Stimulated activated CD4-positive, alpha-beta T cell treated with anti-CD3 and anti-CD28 coated beads, Interleukin-15, amount 100 ng/mL, for 1 hour (primary cell): ENCODE measurements at places on chromosomes 5 and 9.

DNA sequence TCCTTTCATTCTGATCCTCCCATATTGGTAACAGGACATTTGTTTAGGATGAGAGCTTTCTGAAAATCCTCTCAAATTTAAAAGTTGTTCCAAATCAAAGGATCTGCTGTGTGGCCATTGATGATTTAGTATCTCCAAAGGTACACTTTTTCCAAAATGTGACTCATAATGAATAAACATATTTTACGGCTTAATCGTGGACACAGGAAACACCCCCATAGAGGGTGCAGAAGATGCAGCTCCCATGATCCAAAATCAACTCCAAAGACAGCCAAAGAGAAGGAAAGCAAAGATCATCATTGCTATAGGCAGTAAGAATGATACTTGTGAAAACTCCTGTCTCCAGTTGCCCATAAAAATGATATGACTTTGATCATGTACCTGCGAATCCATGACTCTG is 239.7 kb downstream of the PIK3R1 start:
- no peak for DNase-seq

GRCh38 chr9:14097666-14098415 is 216.1 kb downstream of the NFIB start:
- no peak for DNase-seq

DNA sequence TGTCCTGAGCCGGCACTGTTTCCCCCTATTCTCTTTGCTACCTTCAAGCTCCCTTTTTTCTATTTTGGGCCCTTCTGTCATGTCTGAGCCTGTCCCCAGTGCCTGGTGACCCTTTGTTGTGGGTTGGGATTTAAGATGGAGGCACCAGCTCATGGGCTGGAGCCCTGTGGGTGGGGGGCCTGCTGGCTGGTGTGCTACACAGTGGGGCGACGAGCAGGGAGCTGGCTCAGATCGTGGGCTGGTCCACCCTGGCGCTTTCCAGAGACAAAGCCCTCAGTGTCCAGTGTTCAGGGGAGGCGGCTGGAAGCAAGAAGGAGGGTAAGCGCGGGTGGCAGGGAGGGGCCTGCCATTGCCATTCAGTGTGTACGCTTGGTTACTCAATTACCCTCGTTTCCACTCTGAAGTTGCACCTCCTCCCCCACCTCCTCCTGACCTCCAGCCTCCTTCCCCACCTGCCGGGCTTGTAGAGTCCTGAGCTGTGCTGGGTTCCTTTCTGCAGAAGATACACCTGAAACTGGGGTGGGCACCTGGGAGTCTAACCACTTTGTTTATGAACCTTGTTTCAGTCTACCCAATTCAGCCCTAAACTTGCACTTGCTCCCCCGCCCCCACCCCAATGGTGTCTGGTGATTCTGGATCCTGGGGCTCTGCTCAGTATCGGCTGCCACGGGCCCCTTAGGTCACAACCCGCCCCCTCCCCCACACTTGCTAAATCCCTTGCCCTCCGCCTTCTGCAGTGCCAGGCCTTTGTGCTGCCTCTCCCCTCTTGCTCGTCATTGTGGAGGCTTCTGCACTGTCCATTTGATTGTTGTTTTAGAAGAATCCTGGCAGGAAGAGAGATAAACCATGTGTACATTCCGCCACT is 49.9 kb downstream of the MVB12B start:
- no peak for DNase-seq

DNA sequence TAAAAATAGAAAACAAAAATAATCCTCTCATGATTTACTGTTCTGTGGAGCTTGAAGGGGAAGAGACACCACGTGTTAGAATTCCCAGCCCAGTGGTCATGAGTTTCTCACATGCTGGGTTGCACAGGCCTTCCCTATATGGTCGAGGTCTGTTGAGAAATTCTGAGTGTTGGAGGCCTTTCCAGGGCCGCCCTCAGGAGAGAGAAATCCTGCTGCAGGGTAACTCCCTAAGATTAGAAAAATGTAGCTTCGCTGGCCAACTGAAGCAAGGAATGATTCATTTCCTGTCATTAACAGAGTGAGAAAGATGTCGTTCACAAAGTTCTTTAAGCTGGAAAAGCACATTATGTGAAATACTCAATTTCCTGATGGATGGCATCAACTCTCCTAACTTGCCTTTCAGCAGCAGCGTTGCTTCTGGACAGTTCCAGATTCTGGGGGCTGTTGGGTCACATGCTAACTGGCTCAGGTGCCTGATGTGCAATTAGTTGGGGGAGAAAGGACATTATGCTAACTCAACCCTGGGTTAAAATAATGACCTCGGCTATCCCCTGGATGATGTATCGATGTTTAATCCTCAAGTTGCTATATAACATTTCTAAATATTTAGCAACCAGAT is 104.8 kb upstream of the CD180 start:
- DNase-seq, result no peak

DNA sequence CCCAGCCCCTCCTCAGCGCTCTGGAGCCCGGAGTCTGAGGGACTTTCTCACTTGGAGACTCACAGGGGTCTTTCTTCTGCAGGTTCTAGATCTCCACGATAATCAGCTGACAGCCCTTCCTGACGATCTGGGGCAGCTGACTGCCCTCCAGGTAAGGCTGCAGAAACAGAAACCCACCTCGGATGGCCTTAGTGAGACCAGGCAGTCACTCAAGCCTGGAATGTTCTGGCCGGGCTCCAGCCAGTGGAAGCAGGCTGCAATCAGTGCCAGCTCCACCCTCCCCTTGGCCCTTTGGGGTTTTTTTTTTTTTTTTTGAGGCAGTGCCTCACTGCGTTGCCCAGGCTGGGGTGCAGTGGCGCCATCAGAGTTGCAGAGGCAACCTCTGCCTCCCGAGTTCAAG is 7.6 kb downstream of the LRSAM1 start:
- no peak for DNase-seq

DNA sequence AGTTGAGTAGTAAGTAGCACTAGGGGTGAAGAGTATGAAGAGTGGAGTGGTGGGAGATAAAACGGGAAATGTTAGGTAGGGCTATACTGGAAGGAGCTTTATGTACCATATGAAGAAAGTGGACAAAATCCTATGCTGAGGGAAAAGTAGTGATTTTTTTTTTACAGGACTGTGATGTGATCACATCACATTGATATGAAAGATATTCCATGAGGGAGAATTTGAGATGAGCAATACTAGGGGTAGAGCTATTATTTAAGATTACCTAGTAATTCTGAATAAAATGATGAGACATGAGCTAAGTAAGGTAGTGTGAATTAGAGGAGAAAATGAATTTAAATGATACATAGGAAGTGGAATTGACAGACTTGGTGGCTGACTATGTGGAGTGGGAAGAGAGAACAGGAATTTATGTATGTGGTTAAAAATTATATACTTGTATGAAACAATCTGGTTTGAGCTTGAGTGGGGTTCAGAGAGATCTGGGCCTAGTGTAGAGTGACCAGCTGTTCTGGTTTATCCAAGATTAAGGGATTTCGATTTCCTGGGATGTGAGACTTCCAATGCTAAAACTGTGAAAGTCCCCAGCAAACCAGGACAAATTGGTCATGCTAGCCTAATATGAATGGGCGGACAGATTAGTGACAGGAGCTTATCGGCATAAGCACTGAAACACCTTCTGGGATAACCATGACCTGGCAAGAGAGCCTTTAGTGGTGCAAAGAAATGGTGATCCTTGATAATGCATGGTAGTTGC is 29.3 kb upstream of the STOM start:
- DNase-seq, result no peak

- no peak for DNase-seq
Measured at GRCh38 chr5:139181322-139181730, 16.8 kb downstream of the SIL1 start.

- DNase-seq, result no peak
Measured at GRCh38 chr9:95773053-95773418, 102.5 kb upstream of the ERCC6L2 start.

- no peak for DNase-seq
Measured at GRCh38 chr9:134283111-134283515, 43.1 kb upstream of the RXRA start.

GRCh38 chr5:177994063-177994462 is 2.0 kb downstream of the PROP1 start:
- no peak for DNase-seq

GRCh38 chr9:124716808-124717207 is 54.3 kb downstream of the NR6A1 start:
- no peak for DNase-seq

GRCh38 chr9:19409401-19410194 is 789 bp downstream of the ACER2 start:
- DNase-seq, result no peak

GRCh38 chr9:109100543-109101201 is 19.1 kb downstream of the TMEM245 start:
- no peak for DNase-seq

DNA sequence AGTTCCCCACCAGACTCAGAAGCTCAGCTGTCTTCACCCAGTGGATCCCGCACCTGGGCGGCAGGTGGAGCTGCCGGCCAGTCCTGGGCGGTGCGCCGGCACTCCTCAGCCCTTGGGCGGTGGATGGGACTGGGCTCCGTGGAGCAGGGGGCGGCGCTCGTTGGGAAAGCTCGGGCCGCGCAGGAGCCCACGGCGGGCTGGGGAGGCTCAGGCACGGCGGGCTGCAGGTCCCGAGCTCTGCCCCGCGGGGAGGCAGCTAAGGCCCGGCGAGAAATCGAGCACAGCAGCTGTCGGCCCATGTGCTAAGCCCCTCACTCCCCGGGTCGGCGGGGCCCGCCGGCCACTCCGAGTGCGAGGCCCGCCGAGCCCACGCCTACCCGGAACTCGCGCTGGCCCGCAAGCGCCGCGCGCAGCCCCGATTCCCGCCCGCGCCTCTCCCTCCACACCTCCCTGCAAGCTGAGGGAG is 560.0 kb downstream of the BRINP1 start:
- DNase-seq, result no peak

DNA sequence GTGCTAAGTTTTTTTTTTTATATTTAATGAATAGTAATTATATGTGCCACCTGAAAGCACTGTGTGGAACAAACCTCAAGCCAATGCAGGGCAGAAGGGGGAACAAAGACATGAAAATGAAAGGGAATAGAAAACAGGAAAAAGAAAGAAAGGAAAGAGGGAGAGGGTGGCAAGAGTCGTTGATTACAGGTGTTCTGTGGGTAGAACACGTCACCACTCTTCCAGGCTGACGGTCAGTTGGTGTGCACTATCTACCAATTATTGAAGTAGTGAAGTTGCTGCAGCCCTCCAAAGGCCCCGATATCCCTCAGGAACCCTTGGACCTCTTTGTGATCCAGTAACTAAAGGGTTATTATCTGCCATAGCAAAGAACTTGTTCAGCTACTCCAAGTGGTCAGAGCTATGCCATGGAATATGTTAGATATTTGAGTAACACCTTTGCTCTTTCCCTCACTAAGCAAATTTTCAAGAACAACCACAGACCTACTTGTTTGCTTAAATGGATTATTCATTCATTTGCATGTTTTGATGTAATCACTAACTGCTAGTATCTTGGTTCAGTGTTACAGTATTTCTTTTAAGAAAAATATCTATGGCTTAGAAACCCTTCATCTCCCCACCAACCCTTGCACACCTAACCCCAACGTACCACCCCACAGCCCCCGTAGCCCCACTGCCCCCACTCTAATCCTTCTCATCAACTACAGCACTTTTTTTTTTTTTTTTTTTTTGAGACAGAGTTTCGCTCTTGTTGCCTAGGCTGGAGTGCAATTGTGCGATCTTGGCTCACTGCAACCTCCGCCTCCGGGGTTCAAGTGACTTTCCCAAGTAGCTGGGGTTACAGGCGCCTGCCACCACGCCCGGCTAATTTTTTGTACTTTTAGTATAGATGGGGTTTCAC is 31.3 kb downstream of the FYB1 start:
- no peak for DNase-seq

GRCh38 chr5:180974612-180975315 is 13.9 kb upstream of the BTNL3 start:
- no peak for DNase-seq

DNA sequence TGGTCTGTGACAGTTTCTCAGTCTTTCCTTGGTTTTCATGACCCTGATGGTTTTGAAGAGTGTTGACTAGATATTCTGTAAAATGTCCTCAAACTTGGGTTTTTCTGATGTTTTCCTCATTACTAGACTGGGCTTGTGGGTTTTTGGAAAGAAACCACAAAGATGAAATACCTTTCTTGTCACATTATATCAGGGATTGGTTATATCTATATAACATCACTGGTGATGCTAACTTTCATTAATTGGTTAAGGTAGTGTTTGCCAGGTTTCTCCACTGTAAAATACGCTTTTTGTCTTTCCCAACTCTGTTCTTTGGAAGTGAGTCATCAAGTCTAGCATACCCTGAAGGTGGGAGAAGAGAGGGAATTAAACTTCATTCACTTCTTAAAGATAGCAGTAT is 3.3 kb upstream of the IL31RA start:
- no peak for DNase-seq

DNA sequence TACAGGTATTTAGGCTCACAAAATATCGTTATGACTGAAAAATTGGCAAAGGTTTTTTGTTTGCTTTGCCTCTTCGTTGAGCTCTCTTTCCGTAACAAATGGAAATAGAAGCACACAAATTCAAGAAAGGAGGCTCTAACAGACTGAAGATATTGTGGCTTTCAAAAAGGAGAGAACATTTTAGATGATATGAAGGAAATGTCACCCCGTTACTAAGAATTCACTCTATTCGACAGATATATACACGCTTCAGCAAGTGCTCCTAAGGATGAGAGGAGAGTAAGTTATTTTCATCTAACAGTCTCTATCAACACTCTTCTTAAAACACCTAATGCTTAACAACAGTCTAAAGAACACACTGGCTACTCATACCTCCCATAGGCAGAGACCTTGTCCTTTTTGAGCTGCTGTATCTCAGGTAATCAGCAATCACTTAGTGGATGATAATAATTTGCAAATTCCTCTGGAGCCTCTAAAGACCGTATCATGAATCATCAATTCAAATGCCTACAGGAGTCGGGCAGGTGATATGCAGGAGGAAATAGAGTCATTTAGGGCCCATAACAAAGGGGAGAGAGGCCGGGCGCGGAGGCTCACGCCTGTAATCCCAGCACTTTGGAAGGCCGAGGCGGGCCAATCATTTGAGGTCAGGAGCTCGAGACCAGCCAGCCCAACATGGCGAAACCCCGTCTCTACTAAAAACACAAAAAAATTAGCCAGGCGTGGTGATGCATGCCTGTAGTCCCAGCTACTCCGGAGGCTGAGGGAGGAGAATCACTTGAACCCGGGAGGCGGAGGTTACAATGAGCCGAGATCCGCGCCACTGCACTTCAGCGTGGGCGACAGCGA is 1.4 kb upstream of the HSDL2 start:
- peak; percentile 6 for DNase-seq

DNA sequence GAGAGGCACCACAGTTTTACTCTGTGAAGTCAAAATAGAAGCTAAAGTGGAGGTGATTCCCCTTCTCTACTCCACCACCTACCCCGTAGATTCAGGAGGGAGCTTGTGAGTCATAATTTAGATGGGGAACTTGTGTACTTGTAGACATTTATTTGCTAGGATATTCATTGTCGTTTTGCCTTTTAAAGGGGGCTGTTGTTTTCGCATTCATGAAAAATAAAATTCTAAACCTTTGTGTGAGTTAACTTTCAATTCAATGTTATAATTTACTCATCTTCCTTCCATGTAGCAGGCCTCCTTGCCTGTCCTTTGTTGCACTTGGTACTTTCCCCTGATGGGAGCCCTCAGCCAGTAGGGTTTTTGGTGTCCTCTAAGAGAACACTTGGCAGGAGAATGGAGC is 22.0 kb downstream of the SECISBP2 start:
- DNase-seq, result no peak
